Stimulated activated CD4-positive, alpha-beta T cell treated with anti-CD3 and anti-CD28 coated beads, TNF-alpha, amount 100 ng/mL, for 1 hour (primary cell): ENCODE measurements at places on chromosomes 2 and 18.

GRCh38 chr2:67876176-67876575 lies 186.6 kb downstream of the C1D start:
- DNase-seq: no peak

DNA sequence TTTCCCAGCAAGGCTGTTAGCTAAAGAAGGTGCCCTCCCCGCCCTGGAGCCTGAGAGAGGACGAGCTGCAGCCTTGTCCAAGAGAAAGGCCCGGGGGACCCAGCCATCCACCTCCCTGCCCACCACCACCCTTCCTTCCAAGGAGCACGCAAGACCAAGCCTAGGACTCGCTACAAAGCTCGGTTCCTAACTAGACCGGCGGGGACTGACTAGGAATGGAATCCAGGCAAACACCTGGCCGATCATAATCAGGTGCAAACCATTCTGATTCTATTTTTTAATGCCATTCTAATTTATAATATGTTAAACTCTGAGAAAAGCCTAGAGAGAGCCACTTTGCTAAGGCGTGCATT lies 19.7 kb upstream of the TUBB6 start:
- DNase-seq: no peak

GRCh38 chr18:74233933-74234325 lies 57.8 kb downstream of the CYB5A start:
- no peak for DNase-seq

DNA sequence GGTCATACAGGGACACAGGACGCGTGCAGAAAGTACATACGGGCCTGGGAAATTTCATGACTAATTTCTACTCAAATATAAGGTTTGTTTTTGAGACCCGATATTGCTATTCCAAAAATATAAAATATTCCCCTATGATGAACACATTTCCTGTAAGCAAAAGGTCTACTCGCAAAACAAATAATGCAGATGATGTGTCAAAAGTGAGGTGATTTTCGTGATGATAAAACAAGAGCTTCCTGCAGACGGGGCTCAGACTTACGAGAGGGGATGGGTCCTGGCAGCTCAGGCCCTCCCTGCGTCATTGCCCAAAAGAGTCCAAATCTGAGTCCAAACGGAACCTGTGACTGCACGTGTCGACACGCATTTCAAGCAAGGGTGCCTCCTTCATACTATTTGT lies 62.7 kb downstream of the MBP start:
- DNase-seq: no peak

GRCh38 chr2:6186332-6187151 lies 494.4 kb downstream of the SOX11 start:
- no peak for DNase-seq

DNA sequence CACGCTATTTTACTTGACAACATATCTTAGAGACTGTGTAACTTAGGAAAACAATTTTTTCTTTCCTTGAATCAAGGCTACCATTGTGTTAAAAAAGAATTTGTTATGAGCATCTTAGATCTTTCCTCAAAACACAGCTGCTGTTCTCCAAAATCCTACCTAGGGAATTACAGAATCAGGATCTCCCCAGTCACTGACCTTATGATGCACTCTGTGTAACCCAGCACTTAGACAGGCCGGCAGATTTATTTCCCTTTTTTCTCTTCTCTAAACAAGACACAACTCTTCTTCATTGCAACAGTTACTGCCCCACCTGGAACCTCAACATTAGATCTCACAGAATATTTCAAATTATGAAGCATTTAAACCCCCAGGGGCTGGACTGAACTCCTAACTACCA lies 13.5 kb upstream of the C2orf15 start:
- no peak for DNase-seq

GRCh38 chr2:142926445-142926844 lies 49.0 kb downstream of the KYNU start:
- DNase-seq: no peak

GRCh38 chr18:32208023-32208422 lies 18.2 kb downstream of the MEP1B start:
- no peak for DNase-seq

DNA sequence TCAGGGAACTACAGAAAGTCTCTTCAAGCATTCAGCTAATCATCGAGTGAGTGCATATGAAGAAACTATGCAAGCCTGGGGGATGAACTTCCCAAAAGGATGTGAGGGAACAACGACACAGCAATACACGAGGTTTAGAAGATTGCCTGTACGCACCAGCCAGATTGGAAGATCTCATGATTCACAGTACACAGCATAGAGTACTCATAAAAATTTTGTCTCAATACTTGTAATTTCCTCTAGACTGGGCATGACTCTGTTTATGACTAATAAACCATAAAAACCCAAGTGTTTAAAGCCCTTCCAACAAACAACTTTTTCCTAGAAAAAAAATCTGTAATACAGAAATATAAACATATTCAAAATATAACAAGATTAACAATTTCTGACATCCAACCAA lies 279.7 kb downstream of the KCNJ3 start:
- DNase-seq: no peak

DNA sequence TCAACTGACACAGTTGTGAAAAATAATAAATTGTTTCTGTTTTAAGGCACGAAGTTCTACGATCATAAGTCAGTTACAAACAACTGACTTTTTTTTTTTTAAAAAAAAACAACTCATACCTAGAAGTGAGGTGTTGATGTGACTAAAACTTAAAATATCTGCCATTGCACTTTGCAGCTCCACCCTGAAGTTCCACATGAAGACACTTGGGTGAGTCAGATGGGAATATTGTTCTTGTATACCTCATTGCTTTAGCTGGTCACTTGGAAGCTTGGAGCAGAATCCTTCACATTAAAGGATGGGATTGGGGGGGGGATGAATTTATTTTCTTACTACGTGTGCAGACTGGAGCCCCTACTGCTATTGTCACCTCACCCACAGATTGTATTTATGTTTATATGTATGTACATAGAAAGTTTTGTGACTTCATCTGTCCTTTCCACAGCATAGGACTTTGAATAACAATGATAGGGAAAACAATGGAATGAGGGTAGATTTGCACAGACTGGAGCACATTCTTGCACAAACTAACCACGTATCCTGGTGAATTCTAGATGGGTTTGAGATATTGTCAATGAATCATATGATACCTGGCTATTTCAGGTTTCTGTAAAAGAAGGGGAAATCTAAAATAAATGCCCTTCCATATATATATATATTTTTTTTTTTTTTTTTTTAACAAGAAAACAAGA lies 57.9 kb upstream of the ARHGAP15 start:
- DNase-seq: no peak

DNA sequence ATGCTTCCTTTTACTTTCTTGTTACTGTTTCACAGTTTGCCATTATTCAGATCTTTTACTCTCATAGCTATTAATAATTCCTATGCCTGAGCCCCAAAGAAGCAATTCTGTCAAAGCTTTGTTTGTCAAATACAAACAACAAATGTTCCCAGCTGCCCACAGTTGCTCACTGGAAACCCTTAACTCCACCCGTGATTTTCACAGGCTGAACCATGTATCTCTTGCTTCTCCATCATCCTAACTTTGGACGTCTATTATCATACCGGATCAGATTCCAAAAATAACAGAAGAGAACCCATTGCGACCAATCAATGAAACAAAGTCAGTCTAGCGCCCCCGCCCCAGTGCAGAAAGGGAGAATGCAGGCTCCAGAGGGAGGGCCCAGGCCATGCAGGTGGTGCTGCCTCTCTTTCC lies 24.2 kb downstream of the COLEC12 start:
- no peak for DNase-seq

DNA sequence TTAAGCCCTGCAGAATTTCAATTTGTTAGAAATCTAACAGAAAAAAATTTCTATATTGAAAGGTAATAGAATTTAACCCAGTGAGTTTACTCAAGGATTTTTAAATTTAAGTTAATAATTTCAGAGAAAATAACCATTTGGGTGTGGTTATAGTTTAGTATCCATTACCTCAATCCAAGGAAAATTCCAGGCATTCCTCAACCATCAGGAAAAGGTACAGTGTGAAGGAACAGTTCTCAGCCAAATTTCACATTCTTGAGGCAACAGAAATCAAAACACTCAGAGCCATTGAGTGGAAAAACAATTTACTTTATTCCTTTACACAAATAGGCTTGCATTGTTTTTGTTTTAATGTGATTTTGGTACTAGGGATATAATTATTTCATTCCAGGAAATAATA lies 45.6 kb downstream of the ONECUT2 start:
- no peak for DNase-seq

DNA sequence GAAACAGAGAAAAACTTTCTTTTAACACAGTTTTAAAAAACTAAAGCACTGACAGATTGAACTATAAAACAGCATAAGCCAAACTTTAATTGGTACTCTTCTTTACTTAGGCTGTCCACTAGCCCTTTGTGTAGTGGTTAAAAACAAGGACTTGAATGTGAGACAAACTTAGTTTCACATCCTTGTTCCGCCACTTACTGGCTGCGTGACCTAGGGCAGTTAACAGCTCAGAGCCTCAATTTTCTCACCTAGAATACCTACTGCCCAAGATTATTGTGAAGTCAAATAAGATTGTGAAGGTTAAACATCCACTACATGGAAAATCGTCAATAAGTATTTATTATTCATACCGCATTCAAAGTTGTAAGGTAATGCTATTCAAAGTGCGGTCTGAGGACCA lies 2.0 kb downstream of the WDR35 start:
- DNase-seq: no peak

- DNase-seq: no peak
These were observed 9.0 kb downstream of the SERTAD2 start for GRCh38 chr2:64644458-64645382.

DNA sequence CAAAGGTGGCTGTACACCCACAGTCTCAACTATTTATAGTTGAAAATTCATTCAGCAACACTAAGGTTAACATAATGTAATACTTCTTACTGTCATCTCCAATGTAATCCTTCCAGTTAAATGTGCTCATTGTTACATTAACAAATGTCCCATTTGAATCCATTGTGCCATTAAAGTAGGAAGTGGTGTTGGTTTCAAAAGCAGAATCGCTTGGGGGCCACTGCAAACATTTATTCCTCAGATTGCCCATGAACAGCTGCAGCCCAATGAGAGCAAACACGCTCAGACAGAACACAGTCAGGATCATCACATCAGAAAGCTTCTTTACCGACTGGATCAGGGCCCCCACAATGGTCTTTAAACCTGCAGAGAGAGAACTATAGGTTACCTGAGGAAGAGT lies 41.4 kb downstream of the SCN3A start:
- no peak for DNase-seq

GRCh38 chr2:24421668-24422067 lies 61.3 kb upstream of the ITSN2 start:
- DNase-seq: peak; percentile 31

- no peak for DNase-seq
These were observed 195.6 kb upstream of the COPS8 start for GRCh38 chr2:236889791-236890704.

- no peak for DNase-seq
These were observed 286.4 kb downstream of the ARHGAP15 start for GRCh38 chr2:143415571-143415970.

- DNase-seq: no peak
These were observed 40.2 kb upstream of the WDSUB1 start for GRCh38 chr2:159326569-159327255.

- DNase-seq: no peak
These were observed 383.1 kb upstream of the ID2 start for GRCh38 chr2:8298783-8299182.

- no peak for DNase-seq
These were observed 540.0 kb upstream of the CNTNAP5 start for GRCh38 chr2:123485056-123485455.

- no peak for DNase-seq
These were observed 48.6 kb downstream of the KIAA2012 start for GRCh38 chr2:202121532-202122162.

DNA sequence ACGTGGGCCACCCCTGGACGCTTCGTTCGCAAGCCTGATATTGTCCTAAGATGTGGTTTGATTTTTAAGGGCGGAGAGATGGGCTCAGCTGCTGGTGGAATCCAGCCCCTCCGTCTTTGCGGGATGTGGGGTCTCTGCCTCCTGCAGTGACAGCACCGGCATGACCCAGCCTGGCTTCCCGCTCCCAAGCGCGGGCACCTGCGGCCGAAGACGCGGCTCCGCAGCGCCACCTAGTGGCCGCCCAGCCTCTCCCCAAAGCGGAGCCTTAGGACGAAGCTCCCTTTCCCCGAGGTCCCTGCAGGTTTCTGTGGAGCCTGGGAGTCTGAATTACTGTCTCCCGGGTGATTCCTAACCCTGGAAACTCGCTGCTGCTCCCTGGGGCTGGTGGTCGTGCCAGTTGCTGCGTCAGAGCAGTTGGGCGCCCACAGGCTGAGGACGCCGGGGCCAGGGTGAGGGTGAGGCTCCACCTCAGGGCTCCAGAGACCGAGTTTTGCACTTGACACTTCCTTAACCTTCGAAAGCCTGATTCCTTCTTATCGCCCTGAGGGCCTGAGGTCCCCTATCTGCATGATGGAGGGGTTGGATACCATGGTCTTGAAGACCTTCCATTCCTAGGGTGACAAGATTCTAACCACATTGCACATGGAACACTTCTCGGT lies 137.5 kb downstream of the TPO start:
- peak; percentile 24 for DNase-seq

GRCh38 chr2:9063023-9063606 lies 59.6 kb upstream of the MBOAT2 start:
- DNase-seq: no peak

DNA sequence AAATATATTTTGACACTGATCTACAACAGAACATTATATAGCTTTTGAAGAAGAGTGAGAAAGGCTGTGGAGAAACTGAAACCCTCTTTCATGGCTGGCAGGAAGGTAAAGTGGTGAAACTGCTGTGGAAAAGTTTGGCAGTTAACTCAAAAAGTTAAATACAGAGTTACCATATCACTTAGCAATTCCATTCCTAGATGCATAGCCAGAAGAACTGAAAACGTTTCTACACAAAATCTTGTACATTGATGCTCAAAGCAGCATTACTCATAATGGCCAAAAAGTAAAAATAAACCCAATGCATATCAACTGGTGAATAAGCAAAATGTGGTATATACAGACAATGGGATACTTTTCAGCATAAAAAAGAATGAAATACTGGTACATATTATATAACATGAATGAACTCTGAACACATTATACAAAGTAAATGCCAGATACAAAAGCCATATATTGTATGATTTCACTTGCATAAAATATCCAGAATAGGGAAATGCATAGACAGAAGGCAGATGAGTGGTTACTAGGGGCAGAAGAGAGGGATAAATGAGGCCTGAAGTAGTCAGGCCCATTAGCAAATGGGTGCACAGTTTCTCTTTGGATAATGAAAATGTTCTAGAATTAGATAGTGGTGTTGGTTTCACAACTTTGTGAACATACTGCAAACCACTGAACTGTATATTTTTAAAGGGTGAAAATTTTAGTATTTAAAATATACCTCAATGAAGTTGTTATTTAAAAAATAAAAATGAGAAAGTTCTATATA lies 114.3 kb downstream of the DYM start:
- DNase-seq: no peak

- DNase-seq: no peak
These were observed 375.7 kb downstream of the EIPR1 start for GRCh38 chr2:3001615-3002560.
